ENCODE measurements at places on chromosomes 6 and 20. TPM values are rescaled to one million over a fixed set of nuclear protein-coding genes. Genes with fewer than 3 reads are reported as not detected.

Gene MUC21
- not detected for total RNA-seq

Gene AGPAT4
- 17.7 TPM for total RNA-seq

Gene COL19A1
- 0.42 TPM for total RNA-seq

Gene PSMB8
- 40.8 TPM for total RNA-seq

Gene RALGAPB
- total RNA-seq, result 35.5 TPM

Gene SLC24A3
- 24.9 TPM for total RNA-seq

Gene CRISP3
- not detected for total RNA-seq

Gene BEND6
- total RNA-seq, result 5.5 TPM

Gene CASS4
- 3.4 TPM for total RNA-seq

Gene WFDC10B
- total RNA-seq, result not detected

Gene DEFB121
- total RNA-seq, result not detected

Gene SLC12A5
- total RNA-seq, result 2.4 TPM

Gene STX7
- total RNA-seq, result 51.5 TPM

DNA sequence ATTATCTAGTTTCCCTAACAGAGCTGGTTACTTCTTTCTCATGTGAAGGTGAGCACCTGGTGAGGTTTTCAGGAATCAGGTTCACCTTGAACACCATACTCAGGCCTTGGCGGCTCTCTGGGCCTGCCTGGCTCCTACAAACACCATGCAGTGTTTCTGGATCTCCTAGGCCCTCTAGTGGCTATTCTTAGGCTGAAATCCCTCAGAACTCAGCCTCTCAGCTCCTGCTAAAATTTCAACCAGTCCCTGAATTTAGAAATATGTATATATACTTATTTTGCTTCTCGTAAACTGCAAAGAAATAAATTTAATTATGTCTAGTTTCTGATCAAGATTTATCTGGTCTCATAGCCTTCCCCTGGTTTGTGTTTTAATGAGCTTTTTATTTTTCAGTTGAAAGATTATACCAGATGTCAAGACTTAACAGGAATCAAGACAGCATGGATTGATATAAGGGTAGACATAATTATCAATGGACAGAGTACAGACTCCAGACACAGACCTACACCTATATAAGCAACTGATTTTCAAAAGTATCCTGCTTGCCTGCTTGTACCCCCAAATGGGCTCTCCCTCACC lies 55.9 kb downstream of the ANKEF1 start:
- DNase-seq, result no peak

GRCh38 chr6:131840441-131840840 lies 32.6 kb downstream of the ENPP1 start:
- no peak for DNase-seq

DNA sequence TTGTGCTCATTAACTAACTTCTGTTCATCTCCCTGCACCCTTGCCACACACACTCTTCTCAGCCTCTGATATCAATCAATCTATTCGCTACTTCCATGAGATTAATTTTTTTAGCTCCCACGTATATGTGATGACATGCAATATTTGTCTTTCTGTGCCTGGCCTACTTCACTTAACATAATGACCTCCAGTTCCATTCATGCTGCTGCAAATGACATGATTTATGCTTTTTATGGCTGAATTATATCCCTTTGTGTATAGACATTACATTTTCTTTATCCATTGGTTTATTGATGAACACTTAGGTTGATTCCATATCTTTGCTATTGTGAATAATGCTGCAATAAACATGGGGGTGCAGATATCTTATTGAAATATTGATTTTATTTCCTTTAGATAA lies 50.8 kb upstream of the SPTLC3 start:
- DNase-seq, result no peak

DNA sequence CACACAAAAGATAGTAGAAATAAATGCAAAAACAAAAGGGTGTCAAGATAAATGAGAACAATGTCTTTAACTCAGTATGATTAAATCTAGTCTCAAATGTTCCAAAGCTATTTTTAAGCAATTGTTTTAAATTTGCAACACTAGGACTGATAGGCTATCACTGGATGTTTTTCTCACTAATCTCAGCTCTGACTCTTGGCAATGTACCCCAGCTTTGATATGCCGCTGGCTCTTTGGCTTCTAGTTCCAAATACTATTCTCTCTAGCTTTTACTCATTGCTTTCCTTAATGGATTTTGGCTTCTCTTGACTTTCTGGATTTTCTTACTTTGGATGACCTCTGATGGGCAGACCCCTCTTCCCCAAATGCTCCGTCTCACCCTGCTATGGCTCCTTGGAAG lies 116.0 kb upstream of the SLC35B3 start:
- no peak for DNase-seq

DNA sequence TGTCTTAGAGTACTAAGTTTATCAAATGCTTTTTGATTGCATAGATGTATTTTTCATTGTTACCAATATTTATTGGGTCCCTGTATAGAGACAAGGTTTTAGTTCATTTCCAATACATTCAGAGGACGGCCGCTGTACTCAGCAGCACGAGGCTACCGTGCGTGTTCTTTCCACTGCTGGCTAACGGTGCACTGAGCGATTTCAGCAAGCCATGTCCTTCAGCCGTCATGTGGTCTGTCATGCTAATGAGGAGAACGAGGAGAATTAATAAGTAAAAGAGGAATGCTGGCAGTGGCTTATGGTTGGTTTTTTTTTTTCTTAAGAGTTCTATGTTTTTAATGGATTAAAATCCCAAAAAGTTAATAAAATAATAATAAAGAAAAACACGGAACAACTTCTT lies 253.6 kb downstream of the ARID1B start:
- no peak for DNase-seq

GRCh38 chr20:34951652-34952051 lies 4.0 kb downstream of the GSS start:
- no peak for DNase-seq

DNA sequence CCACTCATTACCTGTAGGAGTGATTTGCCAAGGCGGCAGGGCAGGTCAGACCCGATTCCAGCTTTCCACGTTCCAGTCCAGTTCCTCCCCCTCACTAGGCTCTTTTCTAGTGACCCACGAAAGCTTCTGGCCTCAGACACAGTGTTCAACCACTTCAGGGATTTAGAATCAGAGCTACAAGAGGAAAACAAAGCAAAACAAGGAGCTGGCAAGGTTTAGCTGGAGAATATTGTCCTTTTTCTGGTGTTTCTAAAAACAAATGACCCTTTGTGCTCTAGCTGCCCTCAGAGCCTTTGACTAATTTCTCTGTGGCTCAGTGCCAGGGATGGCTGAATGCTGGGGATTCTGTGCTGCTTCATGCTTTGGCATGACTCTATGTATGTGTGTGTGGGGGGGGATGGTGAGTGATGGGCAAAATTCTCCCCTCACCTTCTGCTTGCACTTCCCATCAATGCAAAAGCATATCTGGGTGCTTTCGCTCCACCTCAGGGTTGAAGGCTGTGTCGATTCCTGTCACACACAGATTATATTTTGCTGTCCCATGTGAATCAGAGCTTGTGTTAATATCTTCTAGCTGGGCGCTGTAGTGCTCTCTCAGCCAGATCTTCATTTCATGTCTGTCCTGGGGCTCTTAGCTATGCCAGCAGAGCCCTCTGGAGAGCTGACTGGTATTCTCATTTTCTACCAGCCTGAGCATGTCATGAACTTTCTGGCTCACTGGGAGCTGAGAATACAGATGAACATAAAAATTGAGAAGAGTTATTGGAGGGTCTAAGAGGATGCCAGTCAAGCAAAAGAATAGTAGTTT lies 19.3 kb upstream of the NEDD9 start:
- DNase-seq, result peak; percentile 80

GRCh38 chr20:46558511-46558959 lies 8.1 kb upstream of the OCSTAMP start:
- peak; percentile 81 for DNase-seq

- DNase-seq, result no peak
These were observed 52.0 kb upstream of the PLEKHG1 start for GRCh38 chr6:150547502-150548222.

DNA sequence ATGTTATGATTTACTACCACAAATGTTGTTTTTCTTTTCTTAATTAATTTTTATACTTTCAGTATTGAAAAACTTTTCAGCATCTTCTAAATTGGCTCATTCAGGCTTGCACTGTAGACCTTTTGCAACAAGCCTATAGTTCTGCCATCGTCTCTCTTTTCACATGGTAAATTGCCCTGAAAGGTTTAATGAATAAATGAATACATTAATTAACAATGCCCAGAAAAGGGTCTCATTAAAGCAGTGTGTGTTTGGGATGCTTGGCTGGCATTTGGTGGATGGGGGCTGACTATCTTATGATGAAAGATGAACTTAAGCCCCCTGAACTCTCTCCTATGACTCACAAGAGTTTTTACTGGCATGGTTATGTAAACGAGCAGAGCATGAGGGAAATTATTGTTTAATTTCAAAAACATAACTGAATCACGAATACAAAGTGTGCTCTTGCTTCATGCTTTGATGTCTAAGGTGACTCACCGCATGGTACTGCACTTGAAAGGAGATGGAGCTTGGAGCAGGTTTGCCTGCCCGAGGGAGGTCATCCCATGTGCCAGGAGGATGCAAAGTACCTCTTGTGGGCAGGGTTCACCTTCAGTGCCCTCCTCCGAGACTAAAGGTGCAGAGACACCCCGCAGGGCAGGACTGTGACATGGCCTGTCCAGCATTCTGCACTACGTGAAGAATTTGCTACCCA lies 13.8 kb upstream of the PCK1 start:
- no peak for DNase-seq

- no peak for DNase-seq
These were observed 573.1 kb downstream of the HACE1 start for GRCh38 chr6:104286641-104287040.

DNA sequence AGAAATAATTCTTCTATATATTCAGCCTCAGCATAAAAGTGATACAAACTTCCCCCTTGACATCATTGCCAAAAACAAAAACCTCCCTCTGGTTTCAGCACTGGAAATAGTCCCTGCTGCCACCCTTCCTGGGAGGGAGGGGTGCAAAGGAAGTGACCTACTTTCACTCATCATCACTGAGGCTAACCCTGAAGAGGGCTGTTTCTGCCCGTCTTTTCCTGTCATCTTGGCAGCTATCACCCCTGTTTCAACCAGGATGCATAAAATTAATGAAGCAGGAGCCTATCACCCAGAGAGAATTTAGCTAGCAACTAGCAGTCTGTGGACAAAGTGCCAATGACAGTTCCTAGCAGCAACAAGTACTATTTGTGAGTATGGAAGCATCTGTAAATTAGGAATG lies 397.8 kb downstream of the LAMA2 start:
- no peak for DNase-seq

GRCh38 chr6:98831057-98831958 lies 3.1 kb upstream of the POU3F2 start:
- DNase-seq, result no peak

GRCh38 chr6:104639668-104640067 lies 220.1 kb downstream of the HACE1 start:
- no peak for DNase-seq

GRCh38 chr6:35427435-35427834 lies 24.7 kb upstream of the FANCE start:
- DNase-seq, result no peak

- no peak for DNase-seq
These were observed 42.8 kb upstream of the TASP1 start for GRCh38 chr20:13681248-13682125.

GRCh38 chr20:49701241-49701790 lies 12.4 kb downstream of the B4GALT5 start:
- DNase-seq, result no peak

- DNase-seq, result no peak
These were observed 16.6 kb downstream of the CHMP4B start for GRCh38 chr20:33827634-33828325.

DNA sequence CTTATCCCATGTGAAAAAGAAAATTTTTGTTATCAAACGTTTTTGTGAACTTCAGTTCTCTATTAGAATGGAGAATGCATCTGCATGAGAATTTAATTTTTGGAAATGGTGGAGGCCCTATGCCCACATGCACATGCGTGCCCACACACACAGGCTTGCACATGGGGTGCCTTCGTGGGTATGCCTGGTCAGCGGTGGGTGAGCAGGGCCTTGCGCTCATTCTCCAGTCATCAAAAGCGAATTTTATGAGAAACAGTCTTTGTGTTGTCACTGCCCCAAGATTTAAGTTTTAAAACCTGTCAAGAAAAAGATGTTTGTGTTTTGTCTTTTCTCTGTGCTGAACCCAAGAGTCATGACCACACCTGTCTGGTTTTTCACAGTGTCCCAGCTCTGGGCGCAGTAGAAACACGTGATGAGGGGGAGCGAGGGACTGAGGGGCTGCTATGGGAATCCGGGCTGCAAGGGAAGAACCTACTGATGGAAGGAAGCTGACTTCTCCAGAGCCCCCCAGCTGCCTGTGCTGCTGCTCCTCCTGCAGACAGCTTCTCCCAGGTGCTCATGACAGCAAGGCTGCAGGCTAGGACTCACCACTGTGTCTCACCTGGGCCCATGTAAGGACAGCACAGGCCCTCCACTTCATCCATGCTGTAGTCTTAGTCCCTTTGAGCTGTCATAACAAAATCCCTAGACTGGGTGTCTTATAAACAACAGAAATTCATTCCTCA lies 153.6 kb downstream of the SYCP2 start:
- DNase-seq, result peak; percentile 32

GRCh38 chr6:85421972-85422371 lies 27.9 kb upstream of the NT5E start:
- DNase-seq, result no peak

- no peak for DNase-seq
These were observed 9.9 kb downstream of the SYCP2 start for GRCh38 chr20:59923514-59923913.

GRCh38 chr20:45097485-45098102 lies 3.3 kb downstream of the KCNS1 start:
- DNase-seq, result no peak

GRCh38 chr20:7853493-7853892 lies 86.8 kb downstream of the HAO1 start:
- DNase-seq, result no peak

- DNase-seq, result no peak
These were observed 65.9 kb downstream of the PREX1 start for GRCh38 chr20:48761874-48762273.

DNA sequence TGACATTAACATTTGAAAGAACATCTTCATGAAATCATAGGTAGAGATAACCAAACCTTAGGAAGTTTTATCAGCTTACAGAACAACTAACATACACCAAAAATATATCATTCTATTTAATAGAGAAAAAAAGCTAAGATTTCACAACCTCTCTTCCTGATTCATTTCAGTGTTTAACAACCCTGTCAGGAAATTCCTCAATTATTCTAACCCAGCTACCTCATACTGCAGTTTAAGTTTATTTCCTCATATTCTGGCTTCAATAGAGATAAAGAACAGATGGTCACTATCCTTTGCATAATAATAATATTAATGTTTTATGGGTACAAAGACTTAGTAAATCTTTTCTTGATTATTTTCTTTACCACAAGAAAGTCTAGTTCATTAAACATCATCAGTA lies 112.9 kb upstream of the HSF2 start:
- DNase-seq, result no peak

DNA sequence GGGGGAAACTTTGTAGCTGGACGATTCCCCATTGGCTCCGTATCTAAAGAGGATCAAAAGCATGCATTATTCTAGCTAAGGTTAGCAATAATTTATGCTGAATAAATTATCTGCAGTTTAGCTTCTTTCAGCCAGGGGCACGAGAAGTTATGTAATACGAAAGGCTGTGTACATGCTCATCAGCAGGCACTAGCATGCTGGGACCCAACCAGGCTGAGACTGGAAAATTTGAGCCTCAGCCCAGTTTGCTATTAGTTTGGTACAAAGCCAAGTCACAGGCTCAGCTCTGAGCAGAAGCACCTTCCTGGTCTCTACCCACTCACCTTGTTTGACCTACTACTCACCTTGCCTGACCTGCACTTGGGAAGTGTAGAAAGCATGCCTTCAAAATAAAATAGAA lies 328.1 kb upstream of the ARID1B start:
- DNase-seq, result no peak

Data from aorta (tissue), 5 donors.